Activated CD4-positive, alpha-beta T cell treated with anti-CD3 and anti-CD28 coated beads, Interleukin-2, amount 10 ng/mL, durations not matched to agents 24 days and 14 days (primary cell): ENCODE measurements at places on chromosomes 1 and 21. TPM values are rescaled to one million over a fixed set of nuclear protein-coding genes. Genes with fewer than 3 reads are reported as not detected.

DNA sequence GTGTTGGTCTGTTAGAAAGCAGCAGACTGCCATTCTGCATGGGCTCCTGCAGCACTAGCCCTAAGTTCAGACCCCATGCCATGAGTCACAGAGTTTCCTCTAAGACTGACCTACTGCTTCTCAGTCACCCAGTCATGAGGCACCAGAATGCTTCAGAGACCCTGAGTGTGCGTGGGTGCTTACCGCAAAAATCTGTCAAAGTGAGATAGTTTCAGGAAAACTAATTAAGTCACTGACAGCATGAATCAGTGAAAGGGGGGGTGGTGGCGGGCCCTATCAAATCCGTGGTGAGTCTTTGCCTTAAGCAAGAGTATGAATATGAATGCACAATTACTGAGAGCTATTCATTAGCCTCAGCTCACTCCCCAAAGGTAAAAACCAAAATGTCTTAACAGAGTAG is 98.1 kb downstream of the KCTD3 start:
- no peak for DNase-seq

DNA sequence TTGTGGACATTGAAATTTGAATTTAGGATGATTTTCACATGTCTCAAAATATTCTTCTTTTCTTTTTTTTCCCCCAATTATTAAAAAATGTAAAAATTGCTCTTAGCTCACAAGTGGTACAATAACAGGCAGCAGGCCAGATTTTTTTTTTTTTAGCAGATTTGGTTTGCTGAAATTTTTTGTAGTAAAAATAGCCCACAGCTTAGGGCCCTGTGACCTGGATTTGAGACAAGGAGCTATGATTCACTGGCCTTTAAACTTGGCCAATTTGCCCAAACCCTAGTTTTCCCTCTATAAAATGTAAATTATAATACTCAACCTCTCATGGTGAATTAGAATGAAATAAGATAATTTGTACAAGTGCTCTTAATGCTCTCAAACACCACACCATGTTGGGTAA is 253.8 kb downstream of the DYRK1A start:
- no peak for DNase-seq

- no peak for DNase-seq
Observed at GRCh38 chr1:170776777-170777176, 112.8 kb downstream of the PRRX1 start.

- no peak for DNase-seq
Observed at GRCh38 chr1:6099297-6099696, 53.6 kb downstream of the KCNAB2 start.

DNA sequence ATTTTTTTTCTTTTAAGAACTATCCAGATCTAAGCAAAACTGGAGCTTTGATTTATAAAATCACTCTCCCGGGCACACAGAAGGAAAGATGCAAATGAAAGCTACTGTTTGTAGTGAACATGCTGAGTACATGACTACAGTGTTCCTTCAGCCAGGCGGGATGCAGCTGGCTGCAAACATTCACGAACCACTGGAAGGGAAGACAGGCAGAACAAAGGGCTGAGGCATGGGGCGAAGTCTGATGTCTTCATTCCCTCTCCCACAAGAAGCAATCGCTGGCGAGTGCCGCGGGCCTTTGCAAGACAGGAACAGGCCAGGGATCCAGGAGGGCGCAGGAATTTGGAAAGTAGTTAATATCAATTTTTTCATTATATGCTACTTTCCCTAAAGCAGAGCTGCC is 257.9 kb upstream of the AJAP1 start:
- DNase-seq = no peak

- no peak for DNase-seq
Observed at GRCh38 chr1:222794656-222795474, 20.0 kb upstream of the DISP1 start.

- DNase-seq = no peak
Observed at GRCh38 chr1:166152978-166153377, 13.8 kb downstream of the FAM78B start.

- no peak for DNase-seq
Observed at GRCh38 chr1:221759436-221759835, 17.5 kb upstream of the DUSP10 start.

- no peak for DNase-seq
Observed at GRCh38 chr1:117512728-117513321, 93.0 kb upstream of the TENT5C start.

GRCh38 chr1:33634806-33635205 is 162.4 kb downstream of the ZSCAN20 start:
- peak; percentile 72 for DNase-seq

DNA sequence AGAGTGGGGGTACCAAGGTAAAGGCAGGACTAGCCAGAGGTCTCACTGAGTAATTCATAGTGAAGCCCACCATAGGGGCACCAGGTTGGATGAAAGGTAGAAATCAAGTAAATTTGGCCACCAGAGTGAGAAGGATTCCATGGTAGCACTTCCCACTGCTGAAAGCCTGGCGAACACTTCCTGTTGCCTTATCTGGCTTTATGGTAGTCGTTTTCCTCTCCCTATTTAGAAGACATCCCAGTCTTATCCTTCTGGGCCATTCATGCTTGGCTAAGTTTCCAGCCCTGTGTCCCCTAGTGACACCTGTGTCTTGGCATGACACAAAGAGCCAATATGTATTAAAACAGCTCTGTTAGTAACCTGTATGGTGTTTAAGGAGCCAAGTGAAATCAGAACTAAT is 74.3 kb upstream of the SIPA1L2 start:
- DNase-seq = no peak

GRCh38 chr21:45142469-45143308 is 68.3 kb downstream of the ADARB1 start:
- DNase-seq = no peak

DNA sequence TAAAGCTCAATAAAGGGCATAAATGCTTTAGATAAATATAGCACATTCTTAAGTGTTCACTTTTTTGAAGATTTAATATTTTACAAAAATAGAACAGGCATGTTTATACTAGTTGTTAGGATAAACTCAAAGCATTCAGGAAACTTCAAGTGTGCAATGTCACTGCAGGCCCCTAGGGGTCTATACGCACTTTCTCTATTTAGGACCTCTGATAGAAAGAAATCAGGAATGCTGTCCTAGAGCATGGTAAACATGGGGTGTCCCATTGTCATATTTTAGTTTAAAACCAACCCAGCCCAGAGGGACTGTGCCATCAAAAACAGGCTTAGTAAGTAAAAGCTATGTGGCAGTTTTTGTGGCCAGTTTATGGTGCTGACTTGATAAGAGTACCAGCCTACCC is 102.2 kb downstream of the BARHL2 start:
- no peak for DNase-seq

GRCh38 chr21:42340187-42341050 is 10.4 kb downstream of the TFF2 start:
- no peak for DNase-seq

- DNase-seq = no peak
Observed at GRCh38 chr1:190957565-190957964, 479.9 kb upstream of the BRINP3 start.

The CELA3A gene
- not detected in 2 replicates for total RNA-seq

The SLFNL1 gene
- 0.14 and 0.26 TPM in 2 replicates for total RNA-seq

The RAB7B gene
- not detected in 2 replicates for total RNA-seq

The MT1HL1 gene
- total RNA-seq = not detected in 2 replicates

The CLDN14 gene
- total RNA-seq = not detected in 2 replicates

The CD48 gene
- 206 and 208 TPM in 2 replicates for total RNA-seq

The SPATA21 gene
- total RNA-seq = not detected in 2 replicates

The HES2 gene
- 0.19 and 0.26 TPM in 2 replicates for total RNA-seq
